GOT3 (cell line): ENCODE measurements at places on chromosomes 11 and 22.

DNA sequence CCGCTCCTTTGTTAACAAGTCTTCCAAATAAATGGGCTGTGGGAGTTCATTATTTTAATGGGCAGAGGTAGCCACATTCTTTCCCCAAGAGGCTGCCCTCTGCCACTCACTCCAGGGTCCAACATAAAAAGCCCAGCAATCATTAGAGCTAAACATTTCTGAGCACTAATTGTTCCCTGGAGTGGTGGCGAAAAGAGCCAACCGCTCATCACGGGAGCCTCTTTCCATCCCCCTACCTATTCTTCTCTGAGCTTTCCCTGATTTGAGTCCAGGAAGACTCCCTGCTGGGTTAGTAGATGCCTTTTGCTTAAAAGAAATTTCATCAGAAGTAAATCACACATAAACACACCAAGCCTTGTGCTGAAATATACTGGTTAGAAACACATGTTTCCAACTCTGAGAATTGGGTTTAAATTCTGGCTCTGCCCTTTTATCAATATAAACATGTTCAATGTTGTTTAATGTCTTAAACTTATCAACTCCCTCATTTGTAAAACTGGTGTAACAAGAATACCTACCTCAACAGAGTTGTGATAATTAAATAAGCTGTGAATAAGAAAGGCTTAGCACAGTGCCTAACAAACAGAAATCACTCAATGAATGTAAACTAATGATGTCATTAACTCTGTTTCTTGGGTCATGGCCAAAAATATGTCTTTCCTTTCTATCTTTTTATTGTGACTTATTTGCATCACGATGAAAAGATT lies at the start of gene OR5A2:
Gene OR5A2 (minus strand): TSS at position 53 of the 707 bp plus-strand sequence. CDS start 3,460 bp downstream, outside the sequence.
- no peak for DNase-seq

DNA sequence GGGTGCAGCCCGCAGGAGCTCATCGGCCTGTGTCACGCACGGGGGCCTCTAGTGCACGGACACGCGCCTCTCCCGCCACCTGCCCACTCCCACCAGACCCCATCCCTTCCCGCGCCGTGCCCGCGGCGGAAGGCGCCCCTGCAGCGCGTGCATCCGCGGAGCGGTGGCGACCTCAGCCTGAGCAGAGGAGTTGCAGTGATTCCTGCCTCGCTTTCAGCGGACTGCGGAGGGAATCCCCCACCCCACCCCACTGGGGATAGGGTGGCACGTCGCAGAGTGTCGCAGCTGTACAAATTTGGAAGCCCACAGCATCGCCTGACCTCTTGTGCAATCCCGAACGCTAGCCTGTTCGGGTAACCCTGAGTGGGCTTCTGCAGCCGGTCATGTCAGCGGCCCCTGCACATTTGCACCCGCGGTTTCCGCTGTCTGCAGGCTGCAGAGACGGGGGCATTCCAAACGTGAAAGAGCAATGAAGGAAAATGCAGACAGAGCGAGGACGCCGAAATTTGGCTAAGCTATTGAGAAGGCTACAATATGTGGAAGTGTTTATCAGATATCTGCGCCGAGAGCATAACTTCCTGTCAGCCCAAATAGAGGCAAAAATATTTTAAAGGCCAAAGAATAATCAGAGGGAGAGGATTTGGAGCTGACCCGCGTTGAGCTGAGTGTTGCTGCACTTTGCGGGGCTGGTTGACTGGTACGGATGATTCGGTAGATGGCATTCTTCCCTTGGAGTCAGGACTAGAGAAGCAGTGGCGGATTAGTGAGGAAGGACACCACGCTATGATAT lies 617 bp upstream of the ARHGAP20 start:
- no peak for DNase-seq

GRCh38 chr22:22043296-22044078 lies 60.9 kb upstream of the TOP3B start:
- peak; percentile 46 for DNase-seq

- DNase-seq, result no peak
These were observed 36.1 kb upstream of the FZD4 start for GRCh38 chr11:86991341-86991740.

DNA sequence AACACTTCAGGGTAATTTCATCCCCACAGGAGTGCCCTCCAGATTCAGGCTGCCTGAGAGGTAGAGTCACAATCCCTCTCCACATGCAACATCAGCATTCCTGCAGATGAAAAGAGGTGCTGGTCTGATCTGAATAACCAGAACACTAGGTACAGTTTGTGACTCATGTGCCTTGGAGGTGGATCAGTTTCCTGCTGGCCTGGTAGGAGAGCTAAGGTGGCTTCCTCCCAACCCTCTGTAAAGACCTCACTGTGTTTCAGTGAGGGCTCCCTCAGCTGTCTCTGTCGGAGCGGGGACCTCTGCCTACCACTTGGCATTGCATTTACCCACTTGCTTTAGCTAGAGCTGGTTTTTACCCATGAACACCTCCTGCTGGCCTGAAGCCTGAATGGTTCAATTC lies 7.6 kb downstream of the OR9G1 start:
- no peak for DNase-seq

DNA sequence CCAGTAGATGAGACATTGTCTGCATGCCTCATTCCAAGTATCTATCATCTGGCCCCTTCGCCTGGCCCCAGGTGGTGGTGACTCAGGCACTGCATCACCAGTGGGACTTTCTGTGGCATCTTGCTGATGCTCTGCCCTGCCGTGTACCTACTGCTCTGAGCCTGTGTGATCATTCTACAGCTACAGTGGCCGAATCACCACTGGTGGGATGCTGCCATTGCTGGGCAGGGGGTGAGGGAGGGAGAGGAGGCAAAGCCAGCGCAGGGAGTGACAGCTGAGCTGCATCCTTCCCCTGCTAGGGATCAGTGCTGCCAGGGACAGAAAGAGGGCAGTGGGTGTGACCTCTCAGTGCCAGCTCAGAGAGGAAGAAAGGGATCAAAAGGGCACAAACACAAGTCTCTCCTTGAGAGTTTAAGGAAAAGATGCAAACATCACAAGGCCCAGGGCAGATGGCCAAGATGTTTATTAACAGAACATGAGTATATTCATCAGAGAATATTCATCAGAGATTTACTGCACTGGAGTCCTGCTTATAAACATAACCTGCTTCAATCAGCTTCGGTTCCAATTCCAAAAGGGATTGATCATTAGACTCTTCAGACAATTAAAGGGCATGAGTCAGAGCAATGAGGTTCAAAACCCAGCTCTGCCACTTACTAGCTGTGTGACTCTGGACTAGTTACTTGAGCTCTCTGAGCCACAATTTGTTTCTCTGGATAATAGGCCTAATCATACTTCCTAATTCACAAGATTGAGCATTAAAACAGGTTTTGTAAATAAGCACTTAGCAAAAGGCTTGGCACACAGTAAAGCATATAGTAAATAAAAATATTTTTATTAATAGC lies 109.8 kb downstream of the NAT10 start:
- no peak for DNase-seq

GRCh38 chr11:119061256-119061655 lies 4.3 kb upstream of the HYOU1 start:
- no peak for DNase-seq

DNA sequence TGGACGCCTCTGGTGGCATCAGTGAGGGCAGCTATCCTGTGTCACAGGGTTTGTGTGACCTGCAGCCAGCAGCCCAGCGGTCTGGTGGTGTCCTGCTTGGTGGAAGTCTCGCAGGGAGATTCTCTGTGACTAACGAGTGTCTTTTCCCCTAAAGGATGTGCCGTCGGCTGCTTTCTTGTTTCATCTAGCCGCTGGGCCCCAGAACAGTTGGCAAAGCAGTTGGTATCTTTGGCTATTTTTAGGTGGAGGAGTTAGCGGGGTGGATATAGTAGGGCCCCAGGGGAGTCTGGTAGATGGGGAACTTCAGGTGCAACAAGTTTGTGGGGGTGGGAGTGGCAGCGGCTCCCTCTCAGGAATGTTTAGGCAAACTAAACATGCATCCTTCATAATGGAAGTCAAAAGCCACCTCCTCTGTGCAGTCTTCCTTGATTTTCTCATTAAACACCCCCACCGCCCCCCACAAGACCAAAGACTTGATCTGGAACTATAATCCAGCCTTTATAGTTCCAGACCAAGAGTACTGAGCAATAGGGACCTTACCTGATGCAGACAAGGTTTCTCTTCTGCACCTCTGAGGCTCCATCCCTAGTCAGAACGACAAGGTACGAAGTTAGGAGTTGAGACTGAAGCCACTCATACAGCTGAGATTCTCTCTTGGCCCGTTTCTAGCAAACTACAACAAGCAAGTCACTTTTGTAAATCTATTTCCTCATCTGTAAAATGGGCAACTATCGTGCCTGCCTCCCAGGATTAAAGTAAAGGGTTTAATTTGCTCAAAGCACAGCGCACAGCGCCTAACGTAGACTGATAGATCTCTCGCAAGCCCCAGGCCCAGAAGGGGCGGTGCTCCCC lies 1.1 kb upstream of the PELI3 start:
- DNase-seq, result no peak

- DNase-seq, result no peak
These were observed 137.0 kb downstream of the ST3GAL4 start for GRCh38 chr11:126492331-126493082.

GRCh38 chr11:94201004-94201465 lies 72.4 kb downstream of the PANX1 start:
- no peak for DNase-seq

DNA sequence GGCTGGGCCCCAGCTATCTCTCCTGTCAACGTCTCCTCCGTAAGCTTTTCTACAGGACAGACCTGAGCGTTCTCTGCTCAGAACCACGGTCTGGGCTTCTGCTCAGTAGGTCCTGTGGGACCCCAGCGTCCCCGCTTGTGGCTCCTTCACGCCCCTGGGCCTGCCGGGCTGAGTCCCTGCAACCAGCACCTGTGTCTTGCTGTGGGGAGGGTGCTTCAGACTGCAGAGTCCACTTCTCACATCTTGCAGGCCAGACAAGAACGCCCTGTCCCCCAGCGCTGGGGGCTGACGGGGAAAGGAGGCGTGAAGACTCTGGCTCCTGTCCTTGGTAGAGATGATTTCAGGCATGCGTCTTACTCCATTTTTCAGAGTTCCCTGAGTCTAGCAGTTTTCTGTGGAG lies 1480.8 kb downstream of the BRD1 start:
- no peak for DNase-seq

GRCh38 chr11:65658174-65659021 lies 4.3 kb downstream of the RELA start:
- no peak for DNase-seq

GRCh38 chr11:16759857-16760508 lies 21.5 kb downstream of the C11orf58 start:
- DNase-seq, result no peak

DNA sequence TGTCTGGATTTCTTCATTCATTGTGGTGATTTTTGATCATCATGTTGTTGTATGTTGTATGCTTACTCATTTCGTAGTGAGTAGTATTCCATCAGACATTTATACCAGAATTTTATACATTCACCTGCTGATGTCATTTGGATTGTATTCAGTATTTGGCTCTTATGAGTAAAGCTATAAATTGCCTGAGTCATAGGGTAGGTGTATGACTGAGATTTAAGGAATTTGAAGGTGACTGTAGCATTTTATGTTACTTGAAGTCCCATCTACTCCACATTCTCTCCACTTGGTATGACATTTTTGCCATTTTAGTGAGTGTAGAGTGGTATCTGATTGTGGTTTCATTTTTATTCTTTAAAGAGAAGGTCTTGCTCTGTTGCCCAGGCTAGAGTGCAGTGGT lies 548.2 kb downstream of the TBC1D22A start:
- DNase-seq, result no peak

DNA sequence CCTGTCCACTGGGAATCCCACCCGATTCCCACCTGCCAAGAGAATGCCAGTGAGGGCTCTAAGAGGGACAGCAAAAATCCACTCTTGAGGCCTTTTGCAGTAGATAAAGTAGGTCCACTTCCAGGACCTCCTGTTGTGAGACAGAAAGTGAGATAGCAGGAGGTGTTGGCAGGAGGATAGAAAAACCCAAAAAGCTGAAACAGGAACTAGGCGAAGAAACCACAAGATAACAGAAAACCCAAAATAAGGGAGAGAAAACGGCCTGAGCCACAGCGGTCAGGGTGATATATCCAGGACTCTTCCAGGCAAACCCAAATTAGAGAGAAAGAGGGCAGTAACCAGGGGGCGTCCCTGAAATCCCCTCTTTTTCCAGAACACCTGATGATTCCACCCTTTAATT lies 79.7 kb upstream of the LINC01488 start:
- DNase-seq, result no peak

DNA sequence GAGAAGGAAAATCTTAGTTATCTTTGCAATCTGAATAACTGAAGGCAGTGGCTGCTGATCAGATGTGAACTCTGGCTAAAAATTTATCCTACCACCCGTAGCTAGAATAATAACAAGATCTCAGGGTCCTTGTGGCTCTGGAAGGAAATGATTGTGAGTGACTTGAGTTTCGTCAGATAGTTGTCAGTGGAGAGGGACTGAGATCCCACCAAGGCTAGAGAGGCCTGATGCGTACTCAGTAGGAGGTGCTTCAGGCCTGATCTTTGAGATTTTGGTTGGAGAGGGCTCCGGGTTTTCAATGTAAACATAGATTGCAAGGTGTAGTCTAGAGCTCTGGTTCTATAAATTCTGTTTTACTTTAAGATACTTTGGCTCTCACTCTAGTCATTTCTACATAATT lies 1.4 kb downstream of the MADD start:
- DNase-seq, result no peak

DNA sequence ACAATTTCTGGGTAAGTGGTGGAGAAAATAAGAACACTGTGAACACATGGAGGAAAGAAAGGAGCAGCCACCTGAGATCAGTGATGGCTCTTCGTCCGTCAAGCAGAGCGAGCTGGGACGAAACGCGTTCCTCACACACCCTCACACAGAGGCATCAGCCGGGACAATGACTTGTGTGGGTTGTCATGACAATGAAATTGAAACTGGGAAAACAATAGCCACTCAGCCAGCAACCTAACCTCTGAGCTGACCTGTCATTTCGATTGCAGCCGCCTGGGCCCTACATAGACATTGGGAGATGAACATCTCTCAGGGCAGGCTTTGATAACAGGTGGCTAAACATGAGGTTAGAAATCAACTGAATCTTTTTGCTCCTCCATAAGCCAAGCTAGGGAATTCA lies 51.3 kb downstream of the TRIM29 start:
- DNase-seq, result no peak

GRCh38 chr11:111978028-111978771 lies 41.1 kb downstream of the DIXDC1 start:
- DNase-seq, result no peak

- DNase-seq, result no peak
These were observed 3.2 kb downstream of the CRY2 start for GRCh38 chr11:45850446-45850845.

- DNase-seq, result no peak
These were observed 41.7 kb downstream of the IGF2 start for GRCh38 chr11:2097356-2097997.

GRCh38 chr11:2085251-2086066 lies 53.7 kb downstream of the IGF2 start:
- no peak for DNase-seq
